H9 (cell line): ENCODE measurements at places on chromosomes 16 and 17. TPM values are rescaled to one million over a fixed set of nuclear protein-coding genes. Genes with fewer than 3 reads are reported as not detected.

DNA sequence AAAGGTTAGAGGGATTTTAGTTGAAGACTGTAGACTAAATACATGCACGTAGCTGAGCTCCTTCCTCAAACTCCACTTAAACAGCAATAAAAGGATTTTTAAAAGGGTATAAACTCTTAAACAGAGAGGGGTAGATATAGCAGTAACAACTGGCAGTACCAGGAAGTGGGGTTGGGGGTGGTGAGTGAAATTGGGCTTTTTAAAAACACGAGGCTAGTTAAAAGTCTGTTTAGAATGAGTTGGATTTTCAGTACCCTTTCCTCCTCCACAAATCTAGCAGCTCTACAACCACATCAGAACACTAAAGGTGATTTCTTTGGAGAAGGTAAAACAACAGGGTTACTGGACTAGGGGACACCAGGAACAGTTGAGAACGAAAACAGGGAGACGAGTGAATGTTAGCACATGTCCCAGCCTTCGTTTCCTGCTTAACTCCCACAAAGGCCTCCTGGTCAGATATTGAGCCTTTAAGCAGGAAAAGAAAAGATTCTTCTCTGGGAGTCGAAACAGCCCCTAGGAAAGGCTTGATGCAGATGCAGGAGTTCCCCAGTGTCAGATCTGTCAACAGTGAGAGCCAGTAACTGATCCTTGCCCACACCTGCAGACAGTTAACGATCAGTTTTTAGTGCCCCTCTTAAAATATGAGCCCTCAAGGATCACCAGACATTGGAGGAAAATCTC lies 13.8 kb downstream of the NETO2 start:
- no peak overlapping the region for H3K27ac ChIP-seq
- H3K36me3 ChIP-seq: peaks cover 3% of the 10 kb centered on the region; the same call in 1 of the 3 replicates
- H3K27me3 ChIP-seq: no peaks in the 10 kb centered on the region
- no peak for DNase-seq
- H3K4me1 ChIP-seq: no peaks in the 10 kb centered on the region; the same call in 1 of the 2 replicates

DNA sequence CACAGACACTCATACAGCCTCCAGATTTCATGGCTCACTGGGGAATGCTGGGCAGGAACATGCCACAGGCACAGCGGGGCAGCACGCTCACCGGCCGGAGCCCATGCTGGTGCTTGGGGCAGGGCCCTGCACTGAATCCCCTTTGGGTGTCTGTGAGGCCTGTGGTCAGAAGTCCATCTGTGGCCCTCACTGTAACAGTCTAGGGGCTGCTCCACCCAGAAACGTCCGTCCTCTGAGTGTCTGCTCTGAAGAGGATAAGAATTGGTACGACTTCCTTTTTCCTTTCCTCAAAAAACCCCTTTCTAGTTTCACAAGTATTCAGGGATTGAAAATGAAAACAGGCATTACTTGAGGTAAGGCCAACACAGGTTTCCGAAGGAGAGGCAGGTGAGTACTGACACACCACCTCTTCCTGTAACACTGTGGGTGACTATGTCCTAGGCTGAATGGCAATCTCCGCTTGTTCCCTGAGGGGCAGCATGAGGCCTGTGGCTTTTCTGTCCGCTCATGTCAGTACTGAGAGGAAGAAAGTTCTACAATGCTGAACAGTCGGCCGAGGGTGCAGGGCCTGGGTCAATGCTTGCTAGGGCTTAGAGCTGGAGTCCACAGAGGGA lies 42.5 kb downstream of the TMEM11 start:
- H3K36me3 ChIP-seq: peaks cover 12% of the 10 kb centered on the region; the same call in 1 of the 2 replicates
- no peak for DNase-seq
- H3K27ac ChIP-seq: no peak overlapping the region

KRTAP3-2 gene
- total RNA-seq: not detected in 2 replicates

SLC5A10 gene
- total RNA-seq: not detected in 2 replicates
